ENCODE measurements at places on chromosomes 3 and 15. TPM values are rescaled to one million over a fixed set of nuclear protein-coding genes. Genes with fewer than 3 reads are reported as not detected.

DNA sequence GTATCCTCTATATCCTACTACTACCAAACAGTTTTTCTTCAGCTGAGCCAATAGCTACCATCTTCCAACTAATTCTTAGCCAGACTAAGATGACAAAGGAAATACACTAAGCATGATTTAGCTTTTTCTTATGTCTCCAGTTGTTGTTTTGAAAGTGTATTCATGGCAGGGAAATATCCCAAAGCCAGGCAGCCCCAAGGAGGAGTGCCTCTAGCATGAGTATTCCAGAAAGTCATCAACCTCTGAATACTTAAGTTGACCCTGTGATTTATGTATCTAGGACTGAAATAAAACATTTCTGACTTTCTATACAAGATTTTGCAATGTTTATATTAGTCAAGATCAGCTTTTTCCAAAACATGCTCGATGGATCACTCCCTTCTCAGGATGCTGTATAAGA lies 449.1 kb downstream of the IL5RA start:
- no peaks in the 10 kb centered on the region for H3K4me1 ChIP-seq
- H3K27me3 ChIP-seq, result no peaks in the 10 kb centered on the region
- H3K36me3 ChIP-seq, result no peaks in the 10 kb centered on the region
- no peak overlapping the region for H3K27ac ChIP-seq
- H3K4me3 ChIP-seq, result no peak overlapping the region

GRCh38 chr15:85335193-85335942 lies 45.0 kb upstream of the AKAP13 start:
- DNase-seq, result no peak
- no peaks in the 10 kb centered on the region for H3K36me3 ChIP-seq
- no peak overlapping the region for H3K4me3 ChIP-seq
- H3K27ac ChIP-seq, result no peak overlapping the region
- peaks cover 22% of the 10 kb centered on the region for H3K4me1 ChIP-seq

Gene HTR3E
- not detected for total RNA-seq

DNA sequence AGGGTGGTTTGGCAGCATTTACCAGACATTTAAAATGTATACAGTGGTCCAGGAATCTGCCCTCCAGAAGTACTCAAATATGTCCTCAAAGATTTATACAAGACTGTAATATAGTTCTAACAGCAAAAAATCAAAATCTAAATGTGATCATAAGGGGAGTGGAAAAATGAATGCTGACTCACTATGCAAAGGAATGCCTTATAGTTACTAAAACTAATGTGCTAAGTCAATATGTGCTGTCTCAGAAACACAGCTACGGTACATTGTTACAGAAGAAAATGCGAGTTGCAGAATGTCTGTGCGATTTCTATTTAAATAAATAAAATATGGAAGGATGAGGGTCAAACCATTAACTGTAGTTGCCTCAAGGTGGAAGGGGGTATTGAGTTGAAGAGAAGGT lies 230.1 kb upstream of the UBE2E1 start:
- no peaks in the 10 kb centered on the region for H3K36me3 ChIP-seq
- H3K27ac ChIP-seq, result peak overlapping the region; percentile 58
- 0 out of 2 replicates have a peak overlapping the region, but pooled peaks have one; percentile 5 for H3K4me3 ChIP-seq
- peak; percentile 82 for DNase-seq

- peaks cover 22% of the 10 kb centered on the region for H3K4me1 ChIP-seq
- H3K27ac ChIP-seq, result no peak overlapping the region
- peak; percentile 43 for DNase-seq
Observed at GRCh38 chr15:44545913-44546802, 9.2 kb downstream of the EIF3J start.

DNA sequence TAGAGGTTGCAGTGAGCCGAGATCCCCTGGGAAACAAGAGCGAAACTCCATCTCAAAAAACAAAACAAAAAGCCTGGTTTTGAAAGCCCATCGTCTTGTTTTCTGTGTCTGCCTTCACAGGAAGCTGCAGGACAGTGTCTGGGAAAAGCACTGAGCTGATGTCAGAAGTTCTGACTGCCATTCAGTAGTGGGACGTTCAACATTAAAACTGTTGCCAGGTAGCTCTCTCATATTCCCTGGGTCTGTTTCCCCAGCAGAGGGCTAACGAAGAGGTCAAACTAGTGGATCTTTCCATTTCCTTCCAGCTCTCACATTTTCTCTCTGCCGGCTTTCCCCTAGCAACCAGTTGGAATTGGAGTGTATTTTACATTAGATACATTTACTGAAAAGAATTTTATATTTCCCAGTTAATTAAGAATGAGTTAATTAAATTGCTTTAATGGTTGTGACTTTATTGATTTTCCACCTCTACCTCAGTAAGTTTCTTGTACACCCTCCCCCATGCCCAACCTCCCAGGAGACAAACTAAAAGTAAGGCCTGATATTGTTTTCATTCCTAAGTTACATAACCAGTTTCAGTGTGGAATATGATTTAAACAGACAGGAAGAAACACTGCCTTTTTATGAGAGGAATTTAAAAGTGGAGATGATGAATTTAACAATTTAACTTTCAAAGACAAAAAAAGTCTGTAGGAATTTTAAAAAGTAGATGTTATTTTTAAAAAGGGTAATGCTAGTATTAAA lies 29.9 kb downstream of the RCN2 start:
- H3K4me1 ChIP-seq, result no peaks in the 10 kb centered on the region
- no peak overlapping the region for H3K27ac ChIP-seq
- peaks cover 22% of the 10 kb centered on the region for H3K27me3 ChIP-seq
- no peaks in the 10 kb centered on the region for H3K36me3 ChIP-seq

DNA sequence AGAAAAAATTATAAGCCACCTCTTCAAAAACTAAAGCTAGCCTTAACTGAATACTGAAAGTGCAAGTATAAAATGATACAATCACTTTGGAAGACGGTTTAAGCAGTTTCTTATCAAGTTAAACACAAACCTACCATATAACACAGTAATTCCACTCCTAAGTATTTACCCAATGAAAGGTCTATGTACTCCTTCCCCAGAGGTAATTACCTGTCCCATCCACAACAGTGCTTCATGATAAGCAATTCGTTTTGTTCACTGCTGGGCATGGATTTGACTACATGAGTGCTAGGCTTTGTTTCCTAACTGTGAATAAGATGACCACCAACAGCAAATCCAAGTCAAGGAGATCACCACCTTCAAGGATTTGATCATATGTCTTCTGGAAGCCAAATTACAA lies 4.3 kb downstream of the COX5A start:
- H3K36me3 ChIP-seq, result peaks cover 14% of the 10 kb centered on the region
- H3K27me3 ChIP-seq, result no peaks in the 10 kb centered on the region
- no peak for DNase-seq
- no peak overlapping the region for H3K27ac ChIP-seq
- peaks cover 8% of the 10 kb centered on the region for H3K4me1 ChIP-seq
- H3K4me3 ChIP-seq, result no peak overlapping the region

- H3K27me3 ChIP-seq, result no peaks in the 10 kb centered on the region
- no peak for DNase-seq
- no peak overlapping the region for H3K4me3 ChIP-seq
- no peaks in the 10 kb centered on the region for H3K4me1 ChIP-seq
Observed at GRCh38 chr15:38509152-38509551, 55.2 kb downstream of the FAM98B start.

DNA sequence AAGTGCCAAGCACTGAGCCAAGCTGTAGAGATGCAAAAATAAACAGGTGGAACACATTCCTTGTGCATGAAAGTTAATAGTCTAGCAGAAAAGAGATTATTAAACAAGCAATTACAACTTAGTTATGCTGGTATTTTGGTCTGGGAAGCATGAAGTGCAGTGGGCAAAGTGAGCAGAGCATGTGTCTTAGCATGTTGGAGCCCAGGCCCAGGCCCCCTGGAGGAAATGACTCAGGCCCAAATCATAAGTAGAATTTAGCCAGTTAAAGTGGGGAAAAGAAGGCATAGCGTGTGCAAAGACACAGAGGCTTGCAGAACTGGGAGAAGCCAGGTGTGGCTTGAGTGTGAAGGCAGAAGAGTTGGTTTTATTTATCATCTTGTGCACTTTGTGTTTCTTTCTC lies 163.8 kb upstream of the ATP11B start:
- H3K27ac ChIP-seq, result no peak overlapping the region
- H3K27me3 ChIP-seq, result no peaks in the 10 kb centered on the region
- DNase-seq, result no peak
- peaks cover 16% of the 10 kb centered on the region for H3K4me1 ChIP-seq

Gene IP6K2
- 88.1 TPM for total RNA-seq

Measured in PC-3 (cell line).